Activated CD4-positive, CD25-positive, alpha-beta regulatory T cell treated with anti-CD3 and anti-CD28 coated beads, Interleukin-2, amount 50 U/mL, for 16 hours (primary cell): ENCODE measurements at places on chromosomes 11 and 22.

GRCh38 chr11:36363361-36364268, 67.5 kb downstream of the PRR5L start:
- DNase-seq: no peak

DNA sequence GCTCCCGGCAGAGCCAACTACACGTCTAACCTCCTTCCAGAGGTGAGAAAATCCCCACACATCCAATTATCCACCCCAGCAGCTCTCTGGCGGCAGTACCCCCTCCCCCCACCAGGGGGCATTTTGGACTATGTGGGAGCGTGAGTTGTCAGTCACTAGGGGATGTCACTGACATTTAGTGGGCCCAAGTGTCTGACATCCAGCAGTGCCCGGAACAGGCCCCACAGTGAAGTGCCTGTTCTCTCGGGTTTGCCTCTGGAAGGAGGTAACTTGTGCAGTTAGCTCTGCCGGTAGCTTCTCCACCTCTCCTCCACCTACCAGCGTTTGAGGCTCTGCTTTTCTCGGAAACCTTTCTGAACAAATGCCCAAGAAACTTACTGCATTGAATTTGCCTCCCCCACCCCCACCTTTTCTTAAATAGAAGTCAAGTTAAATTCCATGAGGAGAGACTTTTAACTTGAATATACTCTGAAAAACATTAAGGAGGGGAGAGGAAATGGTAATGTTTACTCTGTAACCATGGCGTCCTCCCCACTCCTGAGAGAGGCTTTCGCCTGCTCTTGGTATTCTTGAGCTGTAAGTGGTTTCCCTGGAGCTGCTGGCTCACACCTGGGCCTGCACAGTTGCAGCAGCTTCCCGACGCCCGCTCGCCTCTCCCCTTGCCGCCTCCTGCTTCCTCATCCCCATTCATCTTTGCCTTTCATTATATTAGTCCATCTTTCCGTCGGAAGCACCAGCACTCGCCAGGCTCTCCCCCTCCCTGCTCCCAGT, 112.8 kb downstream of the WNT7B start:
- DNase-seq: peak; percentile 48

DNA sequence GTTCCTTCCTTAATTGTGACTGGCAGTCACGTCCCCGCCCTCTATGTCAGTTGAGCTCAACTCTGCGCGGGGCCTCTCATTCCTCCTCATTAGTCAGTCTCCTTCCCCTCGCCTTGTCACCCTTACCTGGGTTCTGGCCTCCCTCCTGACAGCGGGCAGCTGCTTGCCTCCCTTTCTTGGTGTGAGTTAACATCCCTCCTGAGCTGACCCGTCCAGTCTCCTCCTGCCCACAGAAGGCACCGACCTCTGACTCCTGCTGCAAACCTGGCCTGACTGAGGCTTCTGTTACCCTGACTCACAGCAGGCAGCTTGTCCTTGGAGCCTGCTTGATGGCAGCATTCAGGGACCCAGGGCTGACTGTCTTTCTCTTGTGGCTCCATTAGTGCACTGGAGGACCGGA, 45.2 kb downstream of the GRIK4 start:
- no peak for DNase-seq

DNA sequence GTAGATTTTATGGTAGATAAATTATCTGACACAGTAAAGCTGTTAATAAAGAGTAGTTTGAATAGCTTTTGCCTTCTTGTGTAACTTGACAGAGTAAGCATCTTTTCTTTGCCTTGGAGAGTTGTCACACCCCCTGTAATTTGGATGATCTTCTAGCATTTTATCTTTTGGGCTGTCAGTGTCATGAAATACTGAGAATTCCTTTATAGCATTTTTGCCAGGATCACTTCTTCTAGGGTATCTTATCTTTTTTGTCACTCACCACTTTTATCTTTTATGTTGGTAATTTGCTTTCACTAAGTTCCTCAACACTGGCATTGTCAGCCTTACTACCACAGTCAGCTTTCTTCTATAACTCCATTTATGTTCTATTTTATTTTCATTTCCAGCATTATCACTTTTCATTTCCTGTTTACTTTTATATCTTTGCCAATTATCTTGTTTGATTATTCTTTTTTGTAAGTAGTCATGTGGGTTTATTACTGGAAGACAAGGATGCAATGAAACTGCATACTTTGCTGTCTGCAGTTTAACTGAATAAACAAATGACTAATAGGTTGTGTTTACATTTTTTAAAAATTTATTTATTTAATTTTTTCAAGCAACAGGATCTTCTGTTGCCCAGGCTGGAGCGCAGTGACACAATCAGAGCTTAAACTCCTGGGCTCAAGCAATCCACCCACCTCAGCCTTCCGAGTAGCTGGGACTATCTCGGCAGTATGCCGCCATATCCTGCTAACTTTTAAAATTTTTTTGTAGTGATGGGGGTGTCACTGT, 28.1 kb upstream of the ACAT1 start:
- no peak for DNase-seq

DNA sequence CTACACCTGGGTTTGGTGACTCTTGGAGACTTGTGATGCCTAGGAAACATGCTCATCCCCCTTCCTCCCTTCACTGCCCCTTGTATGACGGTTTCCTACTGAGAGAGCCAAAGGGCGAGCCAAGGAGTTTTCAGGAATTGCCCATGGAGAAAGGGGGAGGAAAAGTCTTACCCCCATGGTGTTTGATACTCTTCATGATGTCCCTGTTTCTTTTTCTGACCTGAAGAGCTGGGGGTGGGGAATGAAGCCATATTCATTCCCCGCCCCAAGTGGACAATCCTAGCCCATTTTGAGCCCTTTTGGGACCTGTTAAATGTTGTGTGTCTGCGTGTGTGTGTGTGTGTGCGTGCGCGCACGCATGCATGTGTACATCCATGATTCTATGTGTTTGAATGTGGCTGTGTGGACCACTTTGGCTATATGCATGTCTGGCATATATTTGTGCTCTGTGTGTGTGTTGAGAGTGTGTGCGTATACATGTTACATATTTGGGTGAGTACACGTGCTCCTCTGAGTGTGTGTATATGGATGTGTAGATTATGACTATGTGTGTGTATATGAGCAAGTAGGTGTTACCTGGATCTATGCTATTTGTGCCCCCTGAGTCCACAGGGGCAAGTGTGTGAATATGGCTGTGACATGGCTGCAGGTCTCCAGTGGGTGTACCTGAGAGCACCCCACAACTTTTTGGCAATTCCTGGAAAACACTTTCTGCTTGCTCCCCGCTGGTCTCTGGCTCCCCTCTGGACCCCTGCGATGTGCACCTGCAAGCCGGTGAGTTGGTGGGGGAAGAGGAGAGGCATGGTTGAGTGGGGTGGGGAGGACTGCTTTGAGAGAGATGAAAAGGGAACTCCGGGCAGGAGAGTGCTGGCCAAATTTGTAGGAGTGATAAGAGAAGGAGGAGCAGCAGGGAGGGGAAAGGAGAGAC, 24.6 kb downstream of the OTOG start:
- DNase-seq: no peak

- no peak for DNase-seq
Measured at GRCh38 chr22:42022162-42022847, 23.7 kb downstream of the WBP2NL start.
